ENCODE measurements at places on chromosomes 3 and 15.

DNA sequence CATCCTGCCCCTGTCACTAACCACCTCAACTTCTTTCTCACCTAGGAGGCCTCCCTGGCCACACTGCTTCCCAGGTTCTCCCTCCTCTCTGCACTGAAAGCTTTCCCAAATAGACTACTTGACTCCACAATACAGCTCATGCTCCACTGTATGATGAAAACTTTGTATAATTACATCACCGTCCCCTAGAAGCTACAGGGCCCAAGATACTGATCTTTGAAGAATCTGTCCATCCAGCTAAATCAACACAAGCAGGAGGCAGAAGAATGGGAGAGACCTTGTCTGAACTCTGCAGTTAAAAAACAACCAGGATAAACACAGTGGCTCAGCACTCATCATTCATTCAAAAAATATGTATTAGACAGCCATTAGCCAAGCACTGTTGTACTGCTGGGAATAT lies 26.4 kb upstream of the RPS17 start:
- DNase-seq, result no peak

- DNase-seq, result no peak
Measured at GRCh38 chr3:36740787-36741186, 23.6 kb downstream of the DCLK3 start.

GRCh38 chr3:122092460-122093165 lies 37.5 kb downstream of the CD86 start:
- DNase-seq, result peak; percentile 32

DNA sequence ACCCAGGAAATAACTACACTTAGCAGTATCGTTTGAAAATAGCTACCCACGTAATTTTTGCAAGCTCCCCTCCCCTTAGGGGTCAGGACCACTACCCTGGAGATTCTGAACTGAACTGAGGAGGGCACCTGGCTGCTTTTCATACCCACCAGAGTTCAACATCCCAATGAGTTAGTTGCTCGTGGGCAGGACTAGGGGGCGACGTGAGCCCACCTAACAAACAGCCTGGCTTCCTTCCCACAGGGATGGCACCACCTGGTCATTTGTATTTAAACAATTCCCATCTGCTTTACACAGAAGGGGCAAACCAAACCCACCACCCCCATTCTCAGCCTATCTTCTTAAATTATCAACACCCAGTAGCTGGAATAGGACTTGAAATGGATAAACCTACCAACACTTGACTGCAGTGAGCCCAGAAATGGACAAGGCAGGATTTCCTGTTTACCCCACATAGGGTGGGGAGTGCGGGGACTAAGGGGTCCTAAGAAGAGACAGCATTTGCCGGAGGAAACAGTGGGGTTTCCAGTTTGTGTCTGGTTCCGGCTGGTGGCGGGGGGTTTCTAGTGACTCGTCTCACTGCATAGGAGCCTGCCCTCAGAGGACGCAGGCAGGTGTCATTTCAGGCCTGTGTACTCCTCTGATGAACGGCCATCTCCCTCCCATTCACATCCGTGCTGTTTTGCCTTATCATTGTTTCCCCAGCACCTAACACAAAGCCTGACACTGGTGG lies 11.6 kb upstream of the VGLL4 start:
- DNase-seq, result no peak

DNA sequence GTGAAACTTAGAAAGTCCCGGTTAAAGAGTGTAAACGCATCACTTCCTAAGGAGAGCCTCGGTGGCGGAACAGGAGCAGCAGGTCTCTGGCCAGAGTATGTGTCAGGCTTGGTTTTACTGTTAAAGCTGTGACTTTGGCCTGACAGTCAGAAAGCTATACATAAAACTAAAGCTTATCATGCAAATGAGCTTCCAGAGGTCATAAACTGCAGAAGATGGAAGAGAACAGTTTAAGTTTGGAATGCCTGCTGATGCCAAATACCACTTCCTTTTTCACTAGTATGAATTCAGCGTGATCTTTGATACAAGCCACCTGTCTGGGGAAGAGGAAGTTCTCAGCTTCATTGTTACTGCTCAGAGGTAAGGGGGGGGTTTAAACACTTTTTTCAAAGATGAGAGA lies 125.1 kb upstream of the CTDSPL start:
- DNase-seq, result no peak

DNA sequence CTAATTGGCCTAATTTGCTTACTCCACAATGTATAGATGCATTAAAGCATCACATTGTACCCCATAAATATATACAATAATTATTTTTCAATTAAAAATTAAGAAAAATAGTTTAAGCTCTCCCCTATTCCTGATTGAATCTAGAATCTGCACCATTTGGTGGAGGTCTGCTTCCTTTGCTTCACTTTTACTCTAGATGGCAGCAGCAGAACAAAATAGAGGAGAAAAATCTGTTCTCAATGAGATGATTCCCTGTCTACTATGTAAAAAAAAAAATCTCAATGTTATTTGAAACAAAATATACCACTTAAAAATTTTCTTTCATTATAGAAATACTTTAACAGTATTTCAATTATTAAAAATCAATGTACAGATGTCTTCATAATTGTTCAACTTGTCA lies 109.6 kb upstream of the FXR1 start:
- no peak for DNase-seq

GRCh38 chr15:40317580-40317979 lies 5.9 kb upstream of the INAFM2 start:
- no peak for DNase-seq

- DNase-seq, result no peak
Measured at GRCh38 chr15:68348081-68348480, 70.5 kb downstream of the FEM1B start.

DNA sequence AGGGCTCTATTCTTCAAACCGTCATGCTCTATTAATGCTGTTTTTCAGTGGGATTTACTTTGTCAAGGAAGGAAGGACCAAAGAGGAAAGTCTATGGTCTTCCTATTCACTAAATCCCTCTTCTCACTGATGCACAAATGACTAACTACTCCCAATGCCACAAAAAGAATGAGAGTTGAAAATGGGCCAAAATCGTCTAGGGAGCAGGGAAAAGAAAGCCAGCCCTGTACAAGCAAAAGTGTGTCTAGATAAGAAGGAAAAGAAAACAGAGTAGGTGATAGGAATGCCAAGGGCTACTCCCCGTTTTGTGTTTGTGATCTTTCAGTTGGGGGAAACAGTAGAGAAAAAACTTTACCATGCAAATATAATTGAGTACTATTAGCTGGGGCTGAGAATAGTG lies 97.2 kb upstream of the TMCO5A start:
- no peak for DNase-seq

- DNase-seq, result no peak
Measured at GRCh38 chr3:38578551-38578950, 70.9 kb downstream of the SCN5A start.

DNA sequence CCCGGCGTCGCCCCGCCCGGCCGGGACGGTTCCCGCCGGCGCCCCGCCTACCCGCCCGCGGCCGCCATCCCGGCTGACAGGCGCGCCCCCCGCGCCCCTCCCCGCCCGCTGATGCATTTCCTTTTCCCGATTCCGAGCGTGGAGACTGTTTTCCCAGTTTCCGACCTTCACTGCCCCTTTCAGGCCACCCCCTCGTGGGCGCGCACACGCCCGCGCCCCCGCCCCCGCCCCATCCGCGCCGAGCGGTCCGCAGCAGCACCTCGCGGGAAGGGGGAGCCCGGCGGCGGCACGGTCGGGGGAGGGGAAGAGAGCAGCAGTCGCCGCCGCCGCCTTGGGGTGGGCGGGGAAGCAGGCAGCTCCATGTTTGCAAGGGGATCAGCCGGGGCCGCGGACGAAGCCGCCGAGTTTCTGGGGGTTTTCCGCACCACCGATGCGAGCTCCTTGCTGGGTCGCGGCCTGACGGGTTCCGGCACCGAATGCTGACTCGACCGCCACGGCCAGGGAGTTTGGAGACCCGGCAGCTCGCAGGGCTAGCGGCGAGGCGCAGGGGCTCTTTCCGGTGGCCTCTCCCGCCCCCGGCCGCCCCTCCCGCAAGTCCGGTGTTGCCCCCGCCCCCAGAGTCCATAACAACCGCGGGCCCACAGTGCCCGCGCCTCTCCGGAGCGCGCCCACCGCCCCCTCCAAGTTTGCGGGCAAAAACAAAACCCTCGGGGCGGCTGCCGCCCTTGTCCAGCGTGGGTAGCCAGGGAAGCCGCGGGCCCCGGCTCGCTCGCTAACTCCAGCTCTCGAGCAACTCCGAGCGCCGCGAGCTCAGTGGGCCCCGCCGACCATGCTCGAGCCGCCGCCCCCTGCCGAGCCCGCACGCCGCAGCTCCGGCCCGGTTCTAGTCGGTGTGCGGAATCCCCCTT lies 3.2 kb upstream of the SIN3A start:
- DNase-seq, result peak; percentile 85

- DNase-seq, result no peak
Measured at GRCh38 chr3:133208184-133208583, 170.0 kb downstream of the TMEM108 start.

DNA sequence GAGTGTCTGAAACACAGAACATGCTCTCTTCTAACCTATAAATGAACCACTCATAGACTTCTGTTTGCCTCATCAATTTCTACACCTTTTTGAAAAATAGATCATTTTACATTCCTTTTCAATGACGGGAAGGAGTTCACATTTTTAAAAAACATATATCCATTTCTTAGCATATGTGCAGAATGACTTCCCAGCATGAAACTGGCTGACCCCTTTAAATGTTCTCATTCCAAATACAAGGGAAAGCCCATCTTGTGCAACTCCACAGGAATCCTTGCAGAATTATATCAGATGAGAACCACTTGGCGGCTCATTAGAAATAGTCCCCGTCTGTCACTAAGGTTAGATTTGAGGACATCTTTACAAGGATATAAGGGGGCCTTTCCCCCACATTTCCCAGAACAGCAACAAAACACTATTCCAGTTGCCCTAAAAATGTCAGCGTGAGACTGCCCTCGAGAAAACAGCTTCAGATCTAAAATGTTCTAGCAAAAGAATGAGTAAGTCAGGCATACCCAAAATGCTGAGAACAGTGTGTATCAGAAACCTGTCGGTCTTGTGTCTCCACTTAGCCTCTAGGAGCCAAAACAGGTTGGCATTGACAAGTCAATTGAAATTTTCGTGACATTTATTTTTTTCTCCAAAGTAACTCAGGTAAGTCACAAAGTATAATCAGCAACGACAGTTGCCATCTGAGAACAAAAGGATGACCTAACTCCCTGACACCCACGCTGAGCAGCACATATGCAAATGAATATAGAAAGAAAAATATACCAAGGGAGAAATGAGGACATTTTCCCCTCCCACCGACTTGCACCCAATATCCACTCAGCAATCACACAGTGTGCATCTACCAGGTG lies 63.1 kb downstream of the FOXP1 start:
- DNase-seq, result no peak

GRCh38 chr3:34016925-34017587 lies 218.6 kb downstream of the PDCD6IP start:
- DNase-seq, result peak; percentile 24

DNA sequence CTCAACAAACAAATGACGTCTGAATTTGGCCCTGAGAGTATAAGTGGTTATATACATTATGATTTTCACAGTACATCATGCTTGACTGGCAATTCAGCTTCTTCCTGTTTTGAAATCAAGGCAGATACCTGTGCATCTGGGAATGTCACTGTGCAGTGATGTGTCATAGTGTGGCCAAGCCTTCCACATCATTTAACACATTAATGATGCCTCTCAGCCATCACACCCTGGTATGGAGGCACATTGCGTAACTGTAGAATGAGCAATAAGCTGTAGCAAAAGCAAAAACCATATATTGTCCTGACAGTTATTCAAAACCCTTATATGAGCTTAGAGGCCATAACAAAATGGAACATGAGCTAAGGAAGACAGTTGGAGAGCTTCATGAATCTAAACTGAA lies 246.0 kb downstream of the EPHA3 start:
- DNase-seq, result no peak

DNA sequence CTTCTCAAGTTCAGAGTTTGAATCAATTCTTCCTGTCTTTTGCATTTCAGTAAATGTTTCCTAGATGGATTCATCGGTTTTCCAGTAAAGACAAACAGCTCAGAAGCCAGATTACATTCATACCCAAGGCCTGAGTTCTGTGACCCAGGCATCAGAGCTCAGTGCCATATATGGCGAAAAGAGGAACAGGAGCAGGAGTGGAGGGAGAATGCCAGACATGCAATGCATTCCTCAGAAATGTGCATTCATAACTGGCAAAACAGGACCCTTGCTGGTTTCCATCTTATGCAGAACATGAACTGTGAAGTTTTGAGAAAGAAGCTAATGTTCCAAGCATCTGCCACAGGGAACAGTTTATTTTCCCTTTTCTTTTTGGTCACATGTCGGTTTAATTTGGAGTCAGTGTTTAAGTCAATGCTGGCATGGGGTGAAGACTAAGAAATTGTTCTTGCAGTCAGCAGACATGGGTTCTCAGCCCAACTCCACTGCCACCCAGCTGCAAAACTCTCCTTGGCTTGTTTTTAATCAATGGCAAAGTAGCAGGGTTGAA lies 116.5 kb downstream of the LPP start:
- no peak for DNase-seq

DNA sequence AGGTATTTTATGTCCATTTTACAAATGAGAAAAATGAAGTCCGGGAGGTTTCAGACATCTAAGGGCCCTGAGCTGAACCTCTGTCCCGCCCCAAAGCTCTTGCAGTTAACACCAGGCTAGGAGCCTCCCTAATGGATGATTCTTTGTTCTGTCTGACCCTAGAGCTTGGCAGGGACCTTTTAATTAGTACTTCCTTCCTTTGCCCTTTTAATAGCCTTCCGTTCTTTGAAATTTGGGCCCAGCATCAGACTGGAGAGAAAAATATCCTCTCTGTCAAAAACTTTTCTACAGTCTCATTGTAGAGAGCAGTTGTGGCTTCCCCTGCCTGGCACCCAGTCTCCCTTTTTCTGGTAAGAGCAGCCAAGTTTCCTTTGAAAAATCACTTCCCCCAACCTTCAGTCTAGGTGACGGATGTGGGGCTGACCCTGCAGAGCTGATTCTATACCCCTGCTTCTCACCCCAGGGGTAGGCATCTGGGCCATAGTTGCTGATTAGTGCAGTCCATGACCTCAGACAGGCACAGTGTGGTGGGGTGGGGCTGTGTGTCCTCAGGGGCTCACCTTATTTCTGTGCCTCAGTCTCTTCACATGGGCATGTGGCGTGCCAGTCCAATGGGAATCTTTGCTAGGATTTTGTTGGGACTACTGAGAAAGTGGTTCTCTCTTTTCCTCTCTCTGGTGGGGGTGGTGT lies 220.4 kb downstream of the ADAMTS9 start:
- DNase-seq, result no peak

GRCh38 chr3:14771593-14772497 lies 46.9 kb upstream of the FGD5 start:
- DNase-seq, result no peak

GRCh38 chr3:159130108-159130507 lies 328.3 kb downstream of the MFSD1 start:
- no peak for DNase-seq

GRCh38 chr3:115710799-115711198 lies 87.5 kb downstream of the GAP43 start:
- no peak for DNase-seq

Measured in CD4-positive, alpha-beta T cell treated with Interleukin-6 for 4 hours (primary cell).